ENCODE measurements at places on chromosomes 2 and 18.

- DNase-seq: no peak
Observed at GRCh38 chr2:231764760-231765159, 16.3 kb downstream of the PDE6D start.

DNA sequence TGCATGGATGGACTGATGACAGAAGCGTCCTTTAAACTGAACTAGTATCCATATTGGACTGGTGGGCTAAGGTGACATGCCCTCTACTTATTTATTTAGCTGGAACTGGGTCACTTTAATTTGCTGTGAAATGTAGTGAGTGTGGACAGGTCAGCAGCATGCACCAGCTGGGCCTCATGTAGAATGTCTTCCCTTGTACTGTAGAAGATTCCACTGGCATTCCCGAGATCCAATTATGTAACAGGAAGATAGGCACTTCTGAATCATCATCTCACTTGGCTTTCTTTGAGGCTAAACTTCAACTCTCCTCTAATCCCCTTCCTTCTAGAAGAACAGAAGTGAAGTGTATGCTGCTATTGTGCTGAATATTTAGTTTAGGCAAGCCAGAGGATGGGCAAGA, 296.2 kb downstream of the SLC8A1 start:
- no peak for DNase-seq

DNA sequence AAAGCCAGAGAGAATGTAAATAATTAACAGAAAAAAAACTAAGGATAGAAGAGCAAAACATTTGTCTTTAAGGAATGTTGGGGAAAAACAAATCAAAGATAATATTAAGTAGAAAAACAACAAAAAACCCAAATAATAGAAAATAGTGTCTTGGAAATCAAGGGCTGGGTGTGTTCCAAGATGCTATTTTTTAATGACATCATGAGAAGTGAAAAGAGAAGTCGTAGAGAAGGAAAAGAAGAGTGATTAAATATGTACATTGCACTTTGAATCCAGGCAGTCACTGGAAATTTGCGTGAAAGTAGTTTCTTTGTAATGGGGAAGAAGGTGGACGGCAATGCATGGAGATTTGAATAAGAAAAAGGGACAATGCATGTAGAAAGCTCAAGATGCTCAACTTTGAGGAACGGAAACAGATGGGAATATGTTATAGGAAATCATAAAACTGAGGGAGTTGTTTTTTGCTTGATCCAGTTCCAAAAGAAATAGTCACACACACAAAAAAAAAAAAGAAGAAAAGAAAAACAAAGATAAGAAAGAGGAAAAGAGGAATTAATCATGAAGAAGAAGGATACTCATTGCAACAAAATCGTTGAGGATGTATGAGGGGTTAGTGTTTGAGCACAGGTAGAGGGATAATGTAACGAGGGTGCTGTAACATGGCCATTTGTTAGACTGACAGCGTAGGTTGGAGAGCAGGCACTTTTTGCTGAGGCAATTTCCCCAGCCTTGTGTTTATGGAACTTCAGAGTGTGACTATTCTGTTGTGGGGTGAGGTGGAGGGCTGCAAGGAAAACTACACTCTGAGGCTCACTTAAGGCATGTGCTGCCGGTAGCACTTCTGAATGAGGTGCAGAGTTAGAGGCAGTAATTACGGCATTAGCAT, 184.1 kb downstream of the CALCRL start:
- DNase-seq: no peak

GRCh38 chr2:156756516-156756915, 320.3 kb downstream of the GPD2 start:
- no peak for DNase-seq

- no peak for DNase-seq
Observed at GRCh38 chr2:206396211-206396610, 47.1 kb upstream of the ADAM23 start.

DNA sequence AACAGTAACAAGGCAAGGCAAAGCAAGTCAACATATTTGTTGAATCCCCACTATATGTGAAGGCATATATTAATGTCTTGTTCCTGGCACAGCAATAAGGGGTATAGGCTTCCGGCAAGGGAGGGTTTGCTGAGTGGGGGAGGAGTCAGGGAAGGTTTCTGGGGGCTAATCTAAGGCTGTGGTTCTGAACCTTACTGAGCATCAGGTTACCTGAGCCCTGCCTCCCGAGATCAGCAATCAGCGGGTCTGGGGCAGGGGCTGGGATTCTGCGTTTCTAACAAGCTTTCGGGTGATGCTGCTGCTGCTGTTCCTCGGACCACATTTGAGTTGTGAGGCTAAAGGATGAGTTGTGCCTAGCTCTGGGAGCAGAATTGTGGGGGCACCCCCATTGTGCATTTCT, 401.7 kb upstream of the SPRED2 start:
- DNase-seq: no peak

DNA sequence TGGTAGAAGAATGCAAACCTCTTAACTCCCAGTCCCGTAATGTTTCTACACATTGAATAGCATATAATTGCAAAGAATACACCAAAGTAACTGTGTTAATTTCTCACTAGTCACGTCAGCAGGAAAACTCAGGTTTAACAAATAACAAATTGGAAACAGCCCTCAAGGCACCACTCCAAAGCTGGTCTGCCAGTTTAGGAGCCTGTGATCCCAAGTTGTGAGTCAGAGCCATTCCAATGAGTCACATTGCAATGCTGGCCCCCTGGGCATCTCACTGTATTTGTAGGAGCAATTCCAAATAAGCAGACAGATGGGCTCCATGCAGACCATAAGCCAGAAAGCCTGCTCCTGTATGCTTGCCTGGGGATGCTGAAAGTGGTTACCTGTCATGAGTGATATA, 143.2 kb upstream of the SETBP1 start:
- no peak for DNase-seq

- no peak for DNase-seq
Observed at GRCh38 chr2:116987447-116987846, 827.0 kb upstream of the DDX18 start.

DNA sequence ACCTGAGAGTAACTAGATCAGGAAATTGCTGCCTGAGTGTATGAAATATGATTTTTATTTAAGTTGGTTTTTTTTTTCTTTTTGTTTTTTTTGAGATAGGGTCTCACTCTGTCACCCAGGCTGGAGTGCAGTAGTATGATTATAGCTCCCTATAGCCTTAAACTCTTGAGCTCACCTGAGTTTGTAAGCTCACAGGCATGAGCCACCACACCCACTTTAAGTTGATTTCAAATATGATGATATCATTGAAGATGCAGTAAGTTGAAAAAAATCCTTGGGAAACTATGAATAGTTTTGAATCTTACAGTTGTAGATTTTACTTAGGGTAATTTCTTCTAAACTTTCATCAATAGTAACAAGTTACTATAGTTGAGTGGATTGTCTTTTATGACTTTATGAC, 234.7 kb downstream of the ZNF407 start:
- no peak for DNase-seq

DNA sequence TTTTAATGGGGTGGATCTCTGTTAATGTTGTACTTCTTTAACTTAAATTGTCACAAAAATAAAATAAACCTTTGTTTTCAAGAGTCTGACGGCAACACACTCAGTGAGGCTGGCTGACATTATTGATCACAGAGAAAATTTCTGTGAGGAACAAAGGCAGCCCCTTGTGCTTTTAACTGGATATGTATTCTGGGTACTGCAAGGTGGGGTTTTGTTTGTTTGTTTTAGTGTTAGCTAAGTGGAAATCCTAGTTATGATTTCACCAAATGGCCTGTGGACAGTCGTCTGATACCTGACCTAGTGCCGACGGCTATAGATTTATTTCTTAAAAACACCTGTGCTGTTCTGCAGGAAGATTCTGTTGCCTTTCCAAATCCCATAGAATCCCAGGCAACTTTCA, 1329.5 kb upstream of the ZEB2 start:
- no peak for DNase-seq

GRCh38 chr2:27980242-27980641, 89.7 kb downstream of the BABAM2 start:
- DNase-seq: no peak

- DNase-seq: no peak
Observed at GRCh38 chr2:36858551-36859365, 107.6 kb downstream of the STRN start.

GRCh38 chr2:9336241-9336575, 87.1 kb downstream of the ITGB1BP1 start:
- DNase-seq: peak; percentile 62

DNA sequence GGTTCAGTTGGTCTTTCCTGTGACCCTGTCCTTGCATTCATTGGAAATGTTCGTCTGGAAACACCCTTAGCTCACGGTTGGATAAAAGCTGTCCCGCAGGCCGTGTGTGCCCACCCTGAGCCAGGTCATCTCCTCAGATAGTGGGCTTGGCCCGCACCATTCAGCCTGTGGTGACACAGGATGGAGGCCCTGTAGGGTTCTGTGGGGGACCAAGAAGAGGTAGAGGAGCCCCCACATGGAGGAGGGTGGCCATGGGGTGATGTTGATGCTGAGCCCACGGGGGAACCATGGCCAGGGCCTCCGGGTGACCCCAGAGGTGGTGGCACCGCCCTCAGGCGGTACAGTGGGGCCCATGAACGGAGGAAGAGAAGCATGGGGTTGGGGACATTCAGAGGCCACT, 62.7 kb downstream of the ASAP2 start:
- DNase-seq: no peak

GRCh38 chr2:45843136-45843535, 191.7 kb downstream of the PRKCE start:
- no peak for DNase-seq

DNA sequence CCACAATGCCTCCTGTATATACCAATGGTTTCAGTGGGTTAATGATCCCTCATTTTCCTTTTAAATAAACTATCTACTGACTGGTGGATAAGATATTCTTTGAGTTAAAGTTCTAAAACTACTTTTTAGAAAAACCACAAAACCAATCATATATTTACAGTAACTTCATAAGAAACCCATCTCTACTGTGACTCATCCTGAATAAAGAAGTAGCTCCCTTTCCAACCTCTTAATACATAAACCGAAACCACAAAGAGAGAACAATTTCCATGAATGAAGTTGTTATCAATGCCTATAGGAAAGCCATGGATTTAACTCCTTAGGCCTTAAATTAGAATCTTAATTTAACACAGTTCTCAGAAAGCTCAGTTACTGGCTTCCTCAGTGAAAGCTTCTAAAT, 227.0 kb upstream of the SMAD7 start:
- DNase-seq: no peak

DNA sequence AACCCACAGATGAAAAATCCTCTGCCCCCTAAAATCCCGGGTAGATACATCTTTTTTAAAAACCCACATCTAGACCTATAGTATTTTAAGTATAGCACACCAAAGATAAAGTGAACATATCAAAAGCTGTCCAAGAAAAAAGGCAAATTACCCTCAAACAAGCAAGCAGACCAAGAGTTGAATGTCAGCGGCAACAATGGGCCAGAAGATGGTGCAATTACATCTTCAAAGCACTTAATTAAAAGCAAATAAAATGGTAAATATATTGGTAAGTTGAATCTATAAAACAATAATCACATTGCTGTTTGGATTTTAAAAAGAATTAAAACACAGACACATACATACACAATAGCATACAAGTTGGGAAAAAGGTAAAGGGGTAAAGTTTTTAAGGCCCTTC, 98.5 kb downstream of the MYOM1 start:
- no peak for DNase-seq

DNA sequence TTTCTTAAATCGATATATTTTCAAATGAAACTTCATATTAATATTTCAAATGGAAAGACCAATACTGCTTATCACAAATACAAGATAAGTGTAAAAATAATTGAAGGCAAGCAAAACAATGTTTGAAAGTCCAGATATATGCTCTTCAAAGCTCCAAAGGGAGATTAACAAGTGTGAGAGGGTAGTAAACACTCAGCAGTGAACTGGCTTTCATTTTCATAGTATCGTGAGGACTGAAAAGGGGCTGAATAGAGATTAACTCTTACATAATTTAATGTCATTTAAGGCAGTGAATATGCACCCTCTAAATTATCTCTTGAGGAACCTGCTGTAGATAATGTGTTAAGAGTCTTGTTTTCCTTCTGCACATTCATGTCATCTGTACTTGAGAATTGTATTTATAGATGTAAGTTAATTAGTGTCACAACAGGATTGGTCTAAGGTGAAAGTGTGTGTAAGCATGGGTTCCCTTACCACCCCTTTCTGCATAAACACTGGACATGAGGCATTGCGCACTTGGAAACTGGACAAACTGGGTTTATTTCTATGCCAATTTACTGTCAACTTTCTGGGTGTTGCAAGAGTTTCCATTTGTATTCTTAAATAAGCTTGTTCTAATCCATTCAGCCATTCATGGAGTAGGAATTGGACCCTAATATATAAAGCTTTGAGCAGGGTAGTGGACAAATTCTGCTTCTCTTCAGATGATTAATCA, 76.7 kb upstream of the SESTD1 start:
- peak; percentile 35 for DNase-seq

DNA sequence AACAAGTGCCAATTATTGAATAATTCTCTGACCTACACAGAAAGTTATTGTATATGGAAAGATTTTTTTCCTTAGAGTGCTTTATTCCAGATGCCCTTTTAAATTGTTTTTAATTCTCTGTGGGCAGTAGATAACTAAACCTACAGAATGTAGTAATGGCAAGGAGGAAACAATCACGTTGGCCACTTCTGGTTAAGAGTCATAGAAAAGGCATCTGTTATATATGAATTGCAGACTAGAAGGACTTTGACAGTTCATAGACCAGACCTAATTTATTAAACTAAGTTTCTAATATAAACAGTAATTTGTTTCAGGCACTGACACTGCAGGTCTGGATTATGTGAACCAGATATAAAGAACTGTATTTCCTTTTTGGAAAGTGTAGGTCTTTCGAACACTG, 607.5 kb downstream of the PLCL1 start:
- DNase-seq: no peak

DNA sequence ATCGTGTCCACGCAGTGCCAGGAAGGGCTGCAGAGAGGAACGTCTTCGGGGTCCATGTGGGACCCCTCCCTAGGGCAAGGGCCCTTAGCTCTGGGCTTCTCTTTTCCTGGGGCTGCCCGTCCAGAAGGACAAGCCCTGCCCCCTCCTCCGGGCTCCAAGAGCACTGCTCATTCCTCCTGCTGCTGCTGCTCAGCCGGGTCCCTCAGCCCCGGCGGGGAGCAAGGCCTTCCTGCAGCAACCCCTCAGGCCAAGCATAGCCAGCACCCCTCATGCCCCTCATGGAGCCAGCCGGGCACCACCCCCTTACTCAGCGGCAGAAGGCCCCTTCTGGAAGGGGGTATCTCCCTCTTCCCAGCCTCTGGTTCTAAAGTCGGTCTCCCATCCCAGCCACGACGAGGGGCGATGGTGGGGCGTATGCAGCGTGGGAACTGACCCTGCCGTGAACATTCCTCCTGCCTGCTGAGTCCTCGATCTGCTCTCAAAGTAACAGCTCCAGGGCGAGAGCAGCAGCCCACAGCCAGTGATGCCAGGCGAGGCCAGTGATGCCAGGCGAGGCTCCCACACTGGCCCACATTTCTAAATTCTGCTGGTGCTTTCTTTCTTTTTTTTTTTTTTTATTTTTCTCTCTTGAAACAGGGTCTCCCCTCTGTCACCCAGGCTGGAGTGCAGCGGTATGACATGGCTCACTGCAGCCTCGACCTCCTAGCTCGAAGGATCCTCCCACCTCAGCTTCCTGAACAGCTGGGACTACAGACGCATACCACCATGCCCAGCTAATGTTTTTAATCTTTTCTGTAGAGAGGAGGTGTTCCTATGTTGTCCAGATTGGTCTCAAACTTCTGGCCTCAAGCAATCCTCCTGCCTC, 99.7 kb downstream of the HDAC4 start:
- no peak for DNase-seq

GRCh38 chr18:24818441-24818840, 358.0 kb downstream of the HRH4 start:
- DNase-seq: no peak

GRCh38 chr2:185128996-185129395, 530.7 kb downstream of the ZNF804A start:
- no peak for DNase-seq

Measured in NCI-H2029 (cell line).